ENCODE measurements at places on chromosomes 16 and 17. TPM values are rescaled to one million over a fixed set of nuclear protein-coding genes. Genes with fewer than 3 reads are reported as not detected.

CACNG3 gene
- total RNA-seq = not detected

RARA gene
- 17.2 TPM for total RNA-seq

UBB gene
- 2,617 TPM for total RNA-seq

ADAP2 gene
- total RNA-seq = 9.4 TPM

CES5A gene
- not detected for total RNA-seq

Measured in skeletal muscle tissue (tissue), 5 donors.